Naive thymus-derived CD4-positive, alpha-beta T cell (primary cell): ENCODE measurements at places on chromosomes 5 and 9. TPM values are rescaled to one million over a fixed set of nuclear protein-coding genes. Genes with fewer than 3 reads are reported as not detected.

The PTGS1 gene
- 0.67 TPM for total RNA-seq

The PCDHA1 gene
- total RNA-seq: not detected in 2 replicates

The LIFR gene
- not detected in 2 replicates for total RNA-seq

The KCNT1 gene
- not detected for total RNA-seq

The C5orf52 gene
- not detected for total RNA-seq

The C9 gene
- total RNA-seq: not detected

The ADAMTS2 gene
- not detected for total RNA-seq

The GRM6 gene
- total RNA-seq: not detected

The GHR gene
- not detected in 2 replicates for total RNA-seq

- peak; percentile 38 for DNase-seq
Observed at GRCh38 chr5:126852091-126852571, 75.2 kb downstream of the LMNB1 start.

DNA sequence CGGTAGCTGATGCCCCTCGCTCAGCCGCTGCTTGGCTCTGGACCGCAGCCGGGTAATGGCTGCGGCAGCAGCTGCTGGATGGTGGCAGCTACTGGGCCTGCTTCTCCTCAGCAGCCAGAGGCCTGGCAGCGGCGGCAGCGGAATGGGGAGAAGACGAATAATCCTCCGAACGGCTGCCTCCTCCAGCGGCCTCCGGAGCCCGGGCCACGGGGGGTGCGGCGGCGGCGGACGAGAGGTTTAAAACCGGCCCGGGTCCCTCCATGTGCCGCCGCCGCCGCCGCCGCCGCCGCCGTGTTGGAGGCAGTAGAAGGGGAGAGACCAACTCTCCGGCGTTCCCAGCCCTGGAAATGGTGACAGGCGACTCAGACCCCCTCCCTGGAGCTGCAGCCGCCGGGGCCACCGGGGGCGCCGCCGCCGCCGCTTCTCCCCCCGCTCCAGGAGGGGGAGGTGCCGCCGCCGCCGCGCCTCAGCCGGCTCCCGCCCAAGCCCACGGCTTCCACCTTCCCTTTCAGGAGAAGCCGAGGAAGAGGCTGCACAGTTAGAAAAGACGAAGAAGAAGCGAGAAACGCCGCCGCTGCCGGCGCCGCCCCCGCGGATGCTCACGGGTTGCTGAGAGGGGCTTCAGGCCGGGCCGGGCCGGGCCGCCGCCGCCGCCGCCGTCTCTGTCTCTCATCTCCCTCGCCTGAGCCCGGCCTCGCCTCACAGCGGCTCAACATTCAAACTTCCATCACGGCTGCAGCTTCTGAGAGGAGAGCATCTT lies 118.4 kb upstream of the PRSS3 start:
- DNase-seq: peak; percentile 19

DNA sequence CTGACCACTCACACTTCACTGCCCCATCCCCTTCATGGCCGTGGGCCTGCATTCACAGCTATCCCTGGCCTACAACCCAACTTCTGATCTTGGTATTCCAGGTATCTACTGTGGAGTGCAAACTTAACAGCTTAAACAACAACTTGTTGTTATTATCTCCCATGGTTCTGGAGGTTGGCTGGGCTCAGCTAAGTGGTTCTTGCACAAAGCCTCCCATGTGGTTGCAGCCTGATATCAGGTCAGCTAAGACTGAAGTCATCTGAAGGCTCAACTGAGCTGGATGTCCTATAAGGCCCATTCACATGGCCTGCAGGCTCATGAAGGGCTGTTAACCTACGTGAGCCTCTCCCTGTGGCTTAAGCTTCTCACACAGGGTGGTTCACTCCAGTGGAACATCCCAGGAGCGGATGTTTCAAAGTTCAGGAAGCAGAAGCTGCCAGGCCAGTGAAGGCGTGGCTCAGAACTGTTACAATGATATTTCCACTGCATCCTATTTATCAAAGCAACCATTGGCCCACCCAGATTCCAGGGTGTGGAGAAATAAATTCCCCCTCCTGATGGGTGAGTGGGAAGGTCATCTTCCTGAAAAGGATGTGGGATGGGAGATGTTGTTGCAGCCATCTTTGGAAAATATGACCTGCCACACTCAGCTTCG lies 30.0 kb upstream of the TRIO start:
- no peak for DNase-seq

DNA sequence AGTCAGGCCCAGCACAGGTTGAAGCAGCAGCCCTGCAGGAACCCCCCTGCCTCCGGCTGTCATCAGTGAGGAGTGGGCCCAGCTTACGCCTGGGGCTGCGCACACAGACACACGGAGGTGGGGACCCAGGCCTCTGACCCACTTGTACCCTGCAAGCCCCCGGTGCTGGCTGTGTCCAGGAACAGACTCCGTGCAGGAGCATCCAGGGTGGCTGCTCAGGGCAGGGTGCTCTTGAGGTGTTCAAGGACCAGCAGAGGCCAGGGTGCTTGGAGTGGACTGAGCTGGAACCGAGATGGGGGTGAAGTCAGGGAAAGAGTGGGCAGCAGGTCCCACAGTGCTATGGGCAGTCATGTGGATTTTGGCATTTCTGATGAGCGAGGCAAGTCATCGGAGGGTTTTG lies 199.5 kb downstream of the CACNA1B start:
- no peak for DNase-seq

DNA sequence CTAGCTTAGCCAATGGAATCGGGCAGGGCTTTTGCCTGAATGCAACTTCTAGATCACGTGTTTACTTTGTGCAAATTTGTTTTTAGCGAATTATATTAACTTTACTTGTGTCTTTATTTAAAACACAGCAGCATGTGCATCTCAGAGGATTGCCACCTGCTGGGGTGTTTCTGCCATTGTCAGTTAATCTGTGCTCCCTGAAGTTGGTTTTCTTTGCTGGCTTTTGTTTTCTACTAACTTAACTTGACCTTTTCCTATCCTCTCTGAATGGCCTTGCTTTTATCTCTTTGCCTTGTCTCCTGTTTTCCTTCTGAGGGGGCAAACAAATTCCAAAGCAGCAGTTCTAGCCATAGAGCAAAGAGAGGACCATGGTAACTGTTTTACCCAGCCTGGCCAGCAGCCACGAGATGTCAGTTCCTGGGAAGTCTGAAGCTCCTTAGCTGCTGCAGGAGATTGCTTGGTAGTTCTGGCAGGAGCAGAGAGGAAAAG lies 67.6 kb downstream of the ARHGEF28 start:
- no peak for DNase-seq

- no peak for DNase-seq
Observed at GRCh38 chr5:65359981-65360380, 121.7 kb downstream of the ADAMTS6 start.

GRCh38 chr9:135797507-135798262 lies 95.7 kb downstream of the KCNT1 start:
- DNase-seq: no peak

DNA sequence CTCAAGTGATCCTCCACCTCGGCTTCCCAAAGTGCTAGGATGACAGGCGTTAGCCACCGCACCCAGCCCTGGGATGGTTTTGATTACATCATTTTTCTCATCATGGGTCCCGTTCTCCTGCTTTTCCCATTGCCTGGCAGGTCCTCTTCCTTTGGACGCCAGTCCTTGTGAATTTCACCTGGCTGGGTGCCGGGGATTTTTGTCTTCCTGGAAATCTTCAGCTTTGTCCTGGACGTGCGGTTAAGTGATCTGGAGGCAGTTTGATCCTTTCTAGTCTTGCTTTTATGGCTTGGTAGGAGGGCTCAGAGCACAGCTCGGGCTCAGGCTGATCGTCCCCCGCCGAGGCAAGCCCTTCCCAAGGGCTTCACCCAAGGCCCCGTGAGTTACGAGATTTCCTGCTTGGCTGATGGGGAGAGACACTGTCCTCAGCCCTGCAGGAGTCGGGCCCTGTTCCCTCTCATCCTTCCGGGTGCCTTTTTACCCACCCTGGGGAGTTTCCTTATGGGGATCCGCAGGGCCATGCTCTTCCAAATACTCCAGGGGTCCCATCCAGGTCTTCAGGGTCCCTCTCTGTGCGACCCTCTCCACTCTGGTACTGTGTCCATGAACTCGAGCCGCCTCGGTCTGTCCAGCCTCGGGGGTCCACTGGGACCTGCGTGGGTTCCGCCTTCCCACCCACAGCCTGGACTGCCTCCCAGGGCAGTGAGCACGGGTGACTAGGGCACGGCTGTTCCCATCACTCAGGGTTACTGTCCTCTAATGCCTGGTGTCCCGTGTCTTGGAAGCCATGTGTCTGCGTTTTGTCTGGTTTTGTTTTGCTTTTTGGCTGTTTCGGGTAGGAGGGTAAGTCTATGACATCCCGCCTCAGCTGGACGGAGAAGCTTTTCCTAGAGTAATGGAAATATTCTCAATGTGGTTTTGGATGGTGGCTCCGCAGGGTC lies 22.3 kb upstream of the EGFL7 start:
- DNase-seq: no peak

GRCh38 chr9:83108208-83108607 lies 45.3 kb upstream of the RASEF start:
- DNase-seq: no peak
